ENCODE measurements at places on chromosomes 1 and 21.

GRCh38 chr1:161330346-161330745 is 16.2 kb downstream of the SDHC start:
- DNase-seq, result no peak

DNA sequence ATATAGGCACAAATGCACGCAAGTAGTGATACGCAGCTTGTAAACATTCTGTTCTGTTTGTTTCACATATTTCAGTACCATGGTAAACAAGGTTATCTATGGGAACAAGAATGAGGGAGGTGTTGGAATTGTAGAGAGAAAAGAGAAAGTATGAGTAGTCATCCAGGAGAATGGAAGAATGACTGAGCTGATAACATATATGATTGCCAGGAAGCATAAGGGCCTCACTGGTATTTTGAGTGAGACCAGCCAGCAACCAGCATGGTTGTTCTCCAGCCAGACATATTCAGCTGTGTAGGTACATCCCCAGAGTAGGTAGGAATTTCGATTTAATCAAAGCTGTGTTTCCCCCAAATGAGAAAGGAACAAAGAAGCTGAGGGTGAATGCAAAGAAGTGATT is 58.9 kb upstream of the ARTN start:
- DNase-seq, result no peak

DNA sequence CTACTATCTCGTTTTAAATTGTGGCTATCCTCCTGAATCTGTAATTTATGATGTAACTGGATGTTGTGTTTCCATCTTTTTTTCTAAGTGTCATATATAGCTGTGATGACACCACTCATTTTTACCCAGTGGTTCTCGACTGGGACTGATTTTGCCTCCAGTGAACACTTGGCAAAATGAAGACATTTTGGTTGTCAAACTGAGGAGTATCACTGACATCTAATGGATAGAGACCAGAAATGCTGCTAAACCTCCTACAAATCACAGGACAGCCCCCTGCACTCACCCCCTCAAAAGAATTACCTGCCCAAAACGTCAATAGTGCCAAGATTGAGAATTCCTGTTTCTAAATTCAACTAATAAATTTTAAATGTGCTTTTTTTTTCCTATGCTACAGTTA is 1.9 kb downstream of the TRMT13 start:
- no peak for DNase-seq

- DNase-seq, result no peak
Measured at GRCh38 chr1:205373022-205373797, 16.5 kb upstream of the KLHDC8A start.

- DNase-seq, result peak; percentile 30
Measured at GRCh38 chr1:107669996-107670395, 295.0 kb downstream of the VAV3 start.

GRCh38 chr1:230639714-230640209 is 2.5 kb upstream of the COG2 start:
- no peak for DNase-seq

DNA sequence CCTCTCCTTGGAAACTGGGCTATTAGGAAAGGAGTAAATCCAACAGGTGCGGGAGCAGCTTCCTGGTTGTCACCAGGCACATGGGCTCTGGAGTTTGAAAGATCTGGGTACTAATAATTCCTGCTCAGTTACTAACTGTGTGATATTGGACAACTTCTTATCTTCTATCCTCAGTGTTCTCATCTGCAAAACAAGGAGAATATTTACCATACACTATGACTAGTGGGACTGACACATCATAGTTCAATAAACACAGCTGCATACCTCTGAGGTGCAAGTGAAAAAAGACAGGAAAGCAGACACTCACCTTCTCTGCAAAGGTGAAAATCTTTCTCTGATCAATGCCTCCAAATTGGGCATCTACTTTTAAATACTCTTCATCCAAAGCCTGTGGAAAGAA is 19.7 kb downstream of the YARS1 start:
- no peak for DNase-seq

- peak; percentile 14 for DNase-seq
Measured at GRCh38 chr1:166164995-166165660, 1.7 kb downstream of the FAM78B start.

DNA sequence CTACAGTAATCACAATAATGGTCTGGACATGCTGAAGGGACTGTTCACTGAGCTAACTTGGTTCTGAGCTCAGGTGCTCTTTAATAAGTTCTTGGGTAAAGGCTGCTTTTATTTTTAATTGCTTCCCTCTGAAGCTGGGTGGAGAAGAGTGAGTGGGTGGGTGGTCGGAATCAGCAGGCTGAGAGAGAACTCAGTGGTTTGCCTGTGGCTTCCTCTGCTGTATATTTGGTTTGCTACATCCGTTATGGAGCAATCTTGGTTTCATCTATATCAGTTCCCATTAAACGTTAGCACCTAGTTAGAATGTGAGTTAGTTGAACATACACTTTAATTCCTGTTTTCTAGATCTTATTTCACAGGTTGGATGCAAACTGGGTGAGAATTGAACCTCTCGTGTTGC is 23.3 kb downstream of the CNIH4 start:
- no peak for DNase-seq

DNA sequence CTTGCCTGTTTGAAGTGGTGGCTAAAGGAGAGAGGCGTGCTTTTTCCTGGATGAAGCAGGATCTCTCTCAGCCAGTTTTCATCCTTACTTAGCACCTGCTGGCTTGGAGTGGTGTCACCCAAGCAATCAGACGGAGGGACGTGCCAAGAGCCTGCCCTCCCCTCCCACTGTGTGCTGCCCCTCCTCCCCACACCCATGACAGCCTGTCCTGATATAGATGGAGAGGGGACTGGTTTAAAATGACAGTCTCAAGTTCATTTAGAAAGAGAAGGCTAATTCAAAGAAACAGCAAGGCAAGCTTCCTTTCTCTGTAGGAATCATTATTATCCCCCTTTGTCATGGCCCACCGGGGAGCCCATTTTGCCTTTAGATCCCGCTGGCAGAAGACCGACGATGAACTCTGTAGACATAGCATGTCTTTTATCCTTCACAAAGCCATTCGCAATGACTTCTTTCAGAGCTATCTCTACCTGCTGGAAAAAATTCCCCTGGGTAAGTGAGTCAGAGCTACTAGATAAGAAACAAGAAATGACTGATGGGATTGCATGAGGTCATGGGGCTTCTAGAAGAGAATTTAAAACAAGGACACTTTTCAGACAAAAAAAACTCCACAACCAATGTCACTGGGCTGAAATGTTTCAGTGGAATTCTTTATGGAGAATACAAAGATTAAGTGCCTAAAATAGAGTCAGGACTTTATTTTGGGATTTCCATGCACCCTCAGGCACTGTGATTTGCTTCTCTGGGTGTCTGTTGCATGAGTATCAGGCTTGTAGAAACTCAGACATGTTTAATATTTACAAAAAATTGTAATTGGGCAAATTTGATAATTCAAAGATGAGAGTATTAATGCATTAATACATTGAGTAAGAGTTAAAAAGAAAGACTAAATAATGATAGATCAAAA is at the start of gene NTMT2:
NTMT2 (plus strand) TSS at position 190 of the 907 bp plus-strand sequence; CDS start at position 339, 149 bp downstream.
- no peak for DNase-seq

- DNase-seq, result no peak
Measured at GRCh38 chr1:240667351-240667750, 55.4 kb upstream of the GREM2 start.

DNA sequence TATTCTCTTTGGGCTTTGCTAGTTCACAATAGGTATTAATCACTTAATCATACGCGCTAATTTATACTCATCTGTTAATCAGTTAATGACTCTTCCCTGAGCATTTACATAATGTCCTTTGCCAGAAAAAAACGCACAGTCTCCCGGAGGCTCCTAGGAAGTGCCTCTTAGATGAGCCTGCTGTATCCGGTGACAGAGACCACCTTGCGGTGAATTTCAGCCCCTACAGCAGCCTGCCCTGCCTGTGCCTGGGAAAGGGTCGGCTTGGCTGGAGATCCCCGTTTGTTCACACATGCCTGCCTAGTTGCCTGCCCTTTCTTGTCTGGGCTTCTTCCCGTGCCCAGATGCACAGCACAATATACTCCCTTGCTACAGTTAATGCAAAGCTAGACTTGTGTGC is 152.9 kb downstream of the ZBTB18 start:
- no peak for DNase-seq

- DNase-seq, result no peak
Measured at GRCh38 chr1:21305155-21305899, 15.1 kb upstream of the ECE1 start.

- no peak for DNase-seq
Measured at GRCh38 chr1:46301808-46302640, 1.4 kb downstream of the LRRC41 start.

- DNase-seq, result no peak
Measured at GRCh38 chr21:42565886-42566523, 52.4 kb downstream of the SLC37A1 start.

Data from amygdala (tissue), 56 donors.